ENCODE measurements at places on chromosomes 1 and 21. TPM values are rescaled to one million over a fixed set of nuclear protein-coding genes. Genes with fewer than 3 reads are reported as not detected.

The RGL1 gene
- 0.84 TPM for total RNA-seq

GRCh38 chr1:18962121-18962721 is 5.7 kb upstream of the IFFO2 start:
- no peak for DNase-seq

The OR6F1 gene
- not detected for total RNA-seq

DNA sequence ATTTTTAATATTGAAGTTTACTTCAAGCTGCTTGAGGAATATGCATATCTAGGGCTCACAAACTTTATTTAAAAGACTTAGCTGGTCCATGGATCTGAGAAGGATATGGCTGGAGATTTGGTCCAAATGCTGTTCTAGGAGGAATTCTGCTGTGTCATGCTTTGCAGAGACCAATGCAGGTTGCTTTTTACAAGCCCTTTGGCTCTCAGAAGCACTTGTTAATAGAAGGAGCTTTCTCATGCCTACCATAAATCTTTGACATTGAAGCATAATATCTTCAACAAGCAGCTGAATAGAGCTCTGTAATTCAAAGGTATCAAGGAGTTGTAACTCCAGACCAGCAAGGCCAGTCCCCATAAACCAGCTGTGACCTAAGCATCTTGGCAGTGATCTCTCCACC is 299.1 kb downstream of the HHAT start:
- DNase-seq: no peak

- DNase-seq: no peak
These were observed 8.5 kb downstream of the HLX start for GRCh38 chr1:220887520-220888416.

The CRP gene
- not detected for total RNA-seq

- no peak for DNase-seq
These were observed 87.3 kb upstream of the SLFNL1 start for GRCh38 chr1:41108696-41109275.

The ADAMTS4 gene
- total RNA-seq: 0.56 TPM

The LCK gene
- total RNA-seq: 206 TPM

The GALNT2 gene
- total RNA-seq: 15.4 TPM

The OR10J4 gene
- not detected for total RNA-seq

DNA sequence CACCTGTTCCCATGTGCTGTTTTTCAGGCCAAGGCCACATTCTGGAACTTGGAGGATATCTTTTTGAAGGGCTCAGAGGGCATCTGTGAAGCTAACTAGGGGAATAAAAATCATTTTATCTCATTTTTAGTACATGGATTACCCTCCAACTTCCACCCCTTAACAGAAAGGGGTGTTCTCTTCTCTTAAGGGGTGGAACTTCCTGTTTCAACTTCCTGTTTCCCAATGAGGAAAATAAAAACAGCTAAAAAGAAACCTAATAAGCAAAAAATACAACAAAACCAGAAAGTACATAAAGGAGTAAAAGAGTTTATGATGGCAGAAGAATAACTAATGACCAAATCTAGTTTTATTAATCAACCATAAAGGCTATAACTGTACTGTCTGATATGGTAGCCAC is 24.8 kb upstream of the SLC22A15 start:
- no peak for DNase-seq

All from CD8-positive, alpha-beta T cell (primary cell).